ENCODE measurements at places on chromosomes 4 and X.

- no peaks in the 10 kb centered on the region for H3K27me3 ChIP-seq
- H3K36me3 ChIP-seq = no peaks in the 10 kb centered on the region
- peak overlapping the region; percentile 79 for H3K27ac ChIP-seq
Observed at GRCh38 chrX:19709812-19710518, 177.4 kb downstream of the SH3KBP1 start.

DNA sequence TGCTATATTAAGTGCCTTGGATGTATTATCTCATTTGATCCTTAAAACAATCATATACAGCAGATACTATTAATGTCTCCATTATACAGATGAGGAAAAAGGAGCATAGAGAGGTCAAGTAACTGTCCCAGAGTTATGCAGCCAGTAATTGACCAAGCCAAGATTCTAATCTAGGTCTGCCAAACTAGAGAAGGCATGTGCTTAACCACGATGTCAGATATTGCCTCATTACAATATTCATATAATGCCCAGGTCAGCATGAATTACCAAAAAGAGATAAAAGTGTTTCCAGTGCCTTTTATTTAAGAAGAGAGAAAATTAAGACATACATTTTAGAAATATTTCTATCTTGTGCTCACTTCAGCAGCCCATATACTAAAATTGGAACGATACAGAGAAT, 7.1 kb downstream of the ARHGEF6 start:
- H3K27ac ChIP-seq = no peak overlapping the region
- DNase-seq = no peak
- no peak overlapping the region for H3K4me3 ChIP-seq
- H3K36me3 ChIP-seq = no peaks in the 10 kb centered on the region
- H3K4me1 ChIP-seq = peaks cover 2% of the 10 kb centered on the region
- peaks cover 11% of the 10 kb centered on the region for H3K27me3 ChIP-seq

- H3K27ac ChIP-seq = no peak overlapping the region
- H3K27me3 ChIP-seq = no peaks in the 10 kb centered on the region
- H3K4me1 ChIP-seq = peaks cover 5% of the 10 kb centered on the region
- H3K36me3 ChIP-seq = peaks cover 2% of the 10 kb centered on the region
- no peak overlapping the region for H3K4me3 ChIP-seq
Observed at GRCh38 chr4:120616-121015, 3.7 kb upstream of the ZNF718 start.

- no peak overlapping the region for H3K4me3 ChIP-seq
- no peak for DNase-seq
- peaks cover 2% of the 10 kb centered on the region for H3K36me3 ChIP-seq
- no peak overlapping the region for H3K27ac ChIP-seq
- no peaks in the 10 kb centered on the region for H3K27me3 ChIP-seq
Observed at GRCh38 chrX:48700951-48701653, 4.6 kb downstream of the SUV39H1 start.

- no peak overlapping the region for H3K4me3 ChIP-seq
- H3K27ac ChIP-seq = no peak overlapping the region
- H3K36me3 ChIP-seq = peaks cover 7% of the 10 kb centered on the region
- H3K27me3 ChIP-seq = no peaks in the 10 kb centered on the region
- DNase-seq = no peak
Observed at GRCh38 chr4:1305781-1306455, 16.2 kb downstream of the MAEA start.

DNA sequence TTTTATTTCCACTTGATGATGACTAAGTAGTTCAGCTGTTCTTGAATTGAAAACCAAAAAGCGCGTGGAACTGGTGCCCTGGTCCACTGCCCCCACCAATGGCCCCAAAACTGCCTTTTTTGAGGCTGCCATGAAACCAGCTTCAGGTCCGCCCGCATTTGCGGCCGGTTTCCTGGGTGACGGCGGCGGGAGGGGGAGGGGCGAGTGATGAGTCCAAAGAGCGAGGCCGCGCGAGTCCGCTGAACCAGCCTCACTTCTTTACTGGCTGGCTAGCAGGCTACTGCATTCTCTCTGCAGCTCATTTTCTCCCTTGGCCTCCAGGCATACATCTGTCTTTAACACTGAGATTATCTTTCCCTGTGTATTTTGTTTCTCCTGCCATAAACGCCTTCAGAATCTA, 72.9 kb upstream of the FABP2 start:
- no peak overlapping the region for H3K4me3 ChIP-seq
- H3K27ac ChIP-seq = no peak overlapping the region
- no peak for DNase-seq
- no peaks in the 10 kb centered on the region for H3K27me3 ChIP-seq

GRCh38 chrX:111083081-111083480, 12.9 kb upstream of the PAK3 start:
- DNase-seq = no peak
- no peaks in the 10 kb centered on the region for H3K4me1 ChIP-seq
- H3K4me3 ChIP-seq = no peak overlapping the region
- H3K27ac ChIP-seq = no peak overlapping the region

- no peak overlapping the region for H3K4me3 ChIP-seq
- H3K36me3 ChIP-seq = no peaks in the 10 kb centered on the region
- H3K4me1 ChIP-seq = no peaks in the 10 kb centered on the region
Observed at GRCh38 chr4:145388043-145388442, 93.6 kb upstream of the SMAD1 start.
